Cortex of kidney (tissue), 1 donor: ENCODE measurements at places on chromosomes 1 and 21.

- DNase-seq, result no peak
Measured at GRCh38 chr1:232416026-232416568, 213.8 kb downstream of the SIPA1L2 start.

DNA sequence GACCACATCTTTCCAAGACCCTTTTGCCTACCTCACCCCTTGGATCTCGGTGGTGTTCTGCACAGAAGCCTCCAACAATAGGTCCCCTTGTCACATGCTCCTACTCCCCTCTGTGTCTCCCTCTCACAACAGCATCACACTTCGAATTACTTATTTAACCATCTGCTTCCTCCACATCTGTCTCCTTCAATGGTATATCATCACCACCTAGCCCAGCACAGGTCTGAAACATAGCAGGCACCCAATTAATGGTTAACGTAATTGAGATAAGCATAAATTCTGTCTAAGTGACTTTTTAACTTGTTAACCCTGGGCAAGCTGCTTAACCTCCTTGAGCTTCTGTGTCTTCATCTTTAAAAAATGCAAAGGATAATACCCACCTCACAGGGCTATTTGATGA, 100.3 kb upstream of the BARHL2 start:
- no peak for DNase-seq

DNA sequence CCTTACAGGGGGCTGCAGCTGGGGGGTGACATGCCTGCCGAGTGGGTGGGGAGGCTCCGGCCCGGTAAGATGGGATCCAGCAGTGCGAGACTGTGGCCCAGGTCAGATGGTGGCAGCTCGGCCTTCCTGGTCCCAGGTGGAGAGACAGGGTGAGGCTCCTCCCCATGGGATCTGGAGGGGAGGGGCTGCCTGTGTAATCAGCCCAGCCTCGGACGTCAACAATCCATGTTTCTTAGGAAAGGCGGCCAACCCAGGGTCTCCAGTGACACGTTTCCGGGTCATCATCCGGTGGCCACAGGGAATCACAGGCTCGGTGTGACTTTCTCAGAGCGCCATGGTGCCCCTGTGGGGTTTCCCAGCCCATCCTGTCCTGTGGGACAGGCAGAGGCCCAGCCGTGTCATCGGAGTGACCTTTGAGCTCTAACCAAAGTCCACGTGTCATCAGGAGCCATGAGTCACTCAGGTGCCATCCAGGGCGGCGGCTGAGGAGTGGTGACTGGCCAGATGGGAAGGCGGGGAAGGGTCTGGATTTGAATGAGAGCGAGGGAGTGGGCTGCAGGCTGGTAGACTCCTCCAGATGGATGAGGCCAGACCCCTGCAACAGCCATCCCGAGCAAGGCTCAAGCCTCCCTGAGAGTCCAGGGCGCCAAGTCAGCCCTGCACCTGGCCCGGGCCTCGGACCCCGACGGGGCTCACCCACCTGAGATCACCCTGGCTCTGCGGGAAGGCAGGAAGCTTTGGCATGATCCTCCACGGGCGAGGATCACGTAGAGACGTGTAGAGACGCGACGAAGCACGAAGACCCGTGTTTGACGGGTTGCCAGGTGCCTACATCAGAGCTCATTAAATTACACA, 6.6 kb upstream of the HES4 start:
- DNase-seq, result no peak

- no peak for DNase-seq
Measured at GRCh38 chr1:32335535-32335789, 571 bp downstream of the MARCKSL1 start.

- no peak for DNase-seq
Measured at GRCh38 chr21:16589006-16589898, 859.5 kb downstream of the USP25 start.
